NCI-H446 treated with DMSO at 0.1 percent for 48 hours (cell line): ENCODE measurements at places on chromosomes 2 and 18.

- DNase-seq = no peak
Observed at GRCh38 chr2:19099181-19099580, 259.2 kb downstream of the OSR1 start.

- DNase-seq = no peak
Observed at GRCh38 chr2:113791697-113792590, 35.5 kb upstream of the SLC35F5 start.

DNA sequence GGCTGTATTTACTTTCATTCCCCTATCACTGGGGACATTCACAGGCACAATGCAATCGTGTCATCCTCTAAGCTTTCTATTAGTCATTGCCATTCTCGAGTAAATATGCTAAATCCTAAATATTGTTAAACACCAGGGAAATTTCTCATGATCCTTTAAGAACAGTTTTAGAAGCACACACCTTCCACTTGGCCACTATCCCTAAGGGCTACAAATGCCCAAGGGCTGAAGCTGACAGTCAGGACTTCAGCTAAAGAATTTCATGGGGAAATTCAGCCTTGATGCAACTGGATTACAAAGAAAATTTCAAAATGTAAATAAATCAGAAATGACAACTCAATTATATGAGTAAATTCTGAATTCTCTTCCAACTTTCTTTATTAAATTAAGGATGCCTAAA, 163.1 kb upstream of the PID1 start:
- no peak for DNase-seq

DNA sequence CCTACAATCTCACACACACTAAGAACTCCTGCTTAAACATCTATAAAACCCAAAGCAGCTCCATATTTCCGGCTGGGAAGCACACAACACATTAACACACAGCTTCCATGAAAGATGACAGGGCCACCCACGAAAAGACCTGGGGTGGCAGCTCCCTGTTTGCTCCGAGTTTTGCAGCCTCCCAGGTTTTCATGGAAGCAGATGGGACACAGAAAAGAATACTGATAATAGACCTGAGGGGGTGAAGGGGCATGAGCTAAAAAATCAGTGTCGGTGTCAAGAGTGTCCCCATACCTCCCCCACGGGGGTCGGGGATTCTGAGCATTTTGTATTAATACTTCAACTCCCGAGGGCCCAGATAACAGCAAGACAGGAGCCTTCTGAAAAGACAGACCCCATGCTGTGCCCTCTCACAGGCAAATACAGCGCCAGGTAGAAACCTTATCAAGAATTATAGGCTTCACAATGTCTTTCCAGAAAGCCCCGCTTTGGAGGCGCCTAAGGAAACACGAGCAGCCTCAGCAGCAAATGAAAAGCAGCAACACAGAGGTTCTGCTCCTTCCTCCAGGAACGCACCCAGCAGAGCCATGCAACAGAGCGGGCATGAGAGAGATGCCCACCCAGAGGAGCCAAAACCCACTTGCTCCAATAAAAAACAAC, 50.5 kb downstream of the ZNF516 start:
- DNase-seq = no peak

GRCh38 chr18:13912601-13913000, 2.7 kb downstream of the MC2R start:
- DNase-seq = no peak

GRCh38 chr2:178197791-178198190, 3.5 kb downstream of the OSBPL6 start:
- DNase-seq = no peak

- DNase-seq = no peak
Observed at GRCh38 chr2:238139196-238140039, 950 bp downstream of the KLHL30 start.

GRCh38 chr2:115624332-115624731, 1181.9 kb downstream of the DPP10 start:
- no peak for DNase-seq

GRCh38 chr2:67638146-67638545, 241.0 kb downstream of the ETAA1 start:
- DNase-seq = no peak

- no peak for DNase-seq
Observed at GRCh38 chr2:176984987-176985386, 227.6 kb upstream of the HNRNPA3 start.

DNA sequence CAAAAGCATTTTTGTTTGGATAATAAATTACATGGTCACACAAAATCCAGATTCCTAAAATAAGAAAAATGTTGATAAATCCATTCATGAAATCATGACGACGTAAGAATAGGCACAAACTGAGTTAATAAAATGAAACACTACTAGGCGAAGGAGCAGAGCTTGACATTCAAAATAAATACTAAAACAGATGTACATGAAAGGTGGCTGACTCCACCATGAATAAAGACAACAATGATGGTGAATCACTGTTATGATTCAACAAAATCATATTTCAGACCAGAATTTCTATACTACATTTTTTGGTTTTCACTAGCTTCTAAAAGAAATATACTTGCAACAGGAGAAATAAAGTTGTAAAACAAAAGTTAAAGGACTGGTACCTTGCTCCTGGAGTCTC, 122.0 kb upstream of the RNU4ATAC start:
- DNase-seq = no peak

DNA sequence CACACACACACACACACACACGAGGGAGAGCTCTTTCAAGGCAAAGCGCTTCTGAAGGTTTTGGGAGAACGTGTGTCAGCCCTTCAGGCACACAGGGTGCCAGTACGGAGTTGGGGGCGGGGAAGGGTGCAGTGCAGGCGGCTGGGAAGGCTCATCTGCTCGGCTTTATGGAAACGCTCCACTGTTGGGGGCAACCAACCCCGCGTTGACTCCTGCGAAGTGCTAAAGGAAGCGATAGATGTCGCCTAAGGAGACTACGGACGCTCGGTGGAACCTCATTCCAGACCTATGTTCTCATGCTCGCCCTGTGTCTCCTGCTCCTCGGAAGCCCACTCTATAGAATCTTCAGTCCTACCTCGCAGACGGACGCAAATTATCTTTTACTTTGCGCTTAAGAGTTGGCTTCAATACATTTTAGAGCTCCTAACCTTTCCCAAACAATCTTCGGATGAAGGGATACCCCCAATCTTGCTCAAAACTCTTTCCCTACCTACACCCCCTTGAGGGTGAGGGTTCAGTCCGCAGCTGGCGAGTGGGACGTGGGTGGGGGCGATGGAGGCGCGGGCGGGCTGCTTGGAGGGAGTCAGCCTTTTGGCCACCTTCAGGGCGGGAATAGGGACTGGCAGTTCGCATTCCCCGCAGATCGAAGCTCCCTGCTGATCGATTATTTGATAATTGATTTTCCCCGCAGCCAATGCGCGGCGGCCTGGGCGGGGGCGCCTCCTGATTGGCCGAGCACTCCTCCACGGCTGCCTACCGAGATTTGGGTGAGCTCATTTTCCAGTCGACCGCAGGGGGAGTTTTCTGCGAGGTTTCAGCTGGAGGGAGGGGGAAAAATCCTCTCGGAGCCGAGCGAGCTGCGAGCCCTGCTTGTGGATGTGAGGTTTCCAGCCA, 1.9 kb upstream of the MEIS1 start:
- DNase-seq = peak; percentile 88

DNA sequence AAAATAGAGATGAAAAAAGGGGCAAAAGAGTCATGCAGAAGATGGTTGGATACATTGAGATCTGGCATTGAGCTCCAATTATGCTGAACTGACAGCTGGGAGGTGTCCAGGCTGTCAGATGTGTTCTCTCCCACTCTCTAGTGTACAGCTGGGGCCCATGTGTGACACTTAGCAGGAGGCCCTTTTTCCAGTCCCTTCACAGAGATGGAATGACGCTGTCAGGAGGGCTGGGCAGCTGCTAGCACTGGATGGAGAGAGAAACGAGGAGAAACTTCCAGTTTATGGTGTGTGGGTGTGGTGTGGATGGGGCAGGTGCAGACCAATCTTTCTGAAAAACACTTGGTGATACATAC, 437.7 kb upstream of the HS6ST1 start:
- DNase-seq = no peak

DNA sequence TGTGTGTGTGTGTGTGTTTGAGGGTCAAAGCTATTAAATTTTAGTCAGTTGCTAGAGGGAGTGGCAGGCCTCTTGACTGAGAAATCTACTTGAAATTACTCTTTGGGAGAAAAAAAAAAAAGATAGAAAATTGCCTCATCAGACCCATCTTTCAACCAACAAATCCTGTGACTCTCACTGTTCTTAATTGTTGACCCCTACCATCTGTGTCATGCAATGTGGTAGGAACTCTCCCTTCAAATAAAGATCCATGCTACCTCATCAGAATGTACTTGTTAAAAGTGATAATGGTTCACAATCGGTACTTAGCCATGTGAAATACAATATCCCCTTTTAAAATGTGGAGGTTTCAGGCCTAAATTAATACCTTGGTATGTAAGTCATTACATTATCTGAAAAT, 670.8 kb upstream of the FANCL start:
- no peak for DNase-seq

DNA sequence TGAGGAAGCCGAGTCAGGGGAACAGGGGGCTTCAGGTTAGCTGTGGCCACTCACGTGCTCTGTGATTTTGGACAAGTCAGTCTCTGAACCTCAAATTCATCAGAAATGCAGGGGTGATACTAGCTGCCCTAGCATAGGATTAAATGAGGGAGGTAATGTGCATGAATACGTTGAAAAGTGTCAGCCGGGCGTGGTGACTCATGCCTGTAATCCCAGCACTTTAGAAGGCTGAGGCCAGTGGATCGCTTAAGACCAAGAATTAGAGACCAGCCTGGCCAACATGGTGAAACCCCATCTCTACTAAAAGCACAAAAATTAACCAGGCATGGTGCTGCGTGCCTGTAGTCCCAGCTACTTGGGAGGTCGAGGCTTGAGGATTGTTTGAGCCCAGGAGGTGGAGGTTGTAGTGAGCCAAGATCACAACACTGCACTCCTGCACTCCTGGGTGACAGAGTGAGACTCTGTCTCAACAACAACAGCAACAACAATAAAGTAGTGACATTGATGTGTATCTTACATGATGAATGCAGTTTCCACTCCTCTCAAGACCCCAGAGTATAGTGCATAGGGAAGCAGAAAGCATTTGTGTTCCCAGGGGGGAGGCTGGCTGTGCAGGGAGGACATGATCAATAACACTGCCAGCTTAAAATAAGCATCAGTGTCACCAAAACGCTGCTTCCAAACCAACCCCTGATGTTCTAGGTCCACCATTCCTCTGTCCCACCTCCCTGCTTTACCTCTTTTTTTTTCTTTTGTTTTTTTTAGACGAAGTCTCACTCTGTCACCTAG, 68.8 kb downstream of the HNRNPLL start:
- DNase-seq = no peak

DNA sequence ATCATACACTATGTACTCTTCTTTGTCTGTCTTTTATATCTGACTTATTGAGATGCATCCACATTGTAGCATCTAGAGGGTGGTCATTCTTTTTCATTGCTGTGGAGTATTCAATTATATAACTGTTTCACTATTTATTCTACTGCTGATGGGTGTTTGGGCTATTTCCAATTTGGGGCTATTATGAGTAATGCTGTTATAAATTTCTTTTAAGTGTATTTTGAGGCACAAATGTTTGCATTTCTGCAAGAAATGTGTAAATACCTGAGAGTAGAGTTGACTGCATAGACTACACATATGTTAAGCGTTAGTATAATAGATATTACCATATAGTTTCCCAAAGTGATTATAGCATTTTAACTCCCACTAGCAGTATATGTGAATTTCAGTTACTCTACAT, 26.9 kb upstream of the PPP1R1C start:
- DNase-seq = no peak

GRCh38 chr2:16644221-16644925, 21.3 kb downstream of the CYRIA start:
- DNase-seq = no peak

- no peak for DNase-seq
Observed at GRCh38 chr2:9230881-9231280, 24.3 kb downstream of the ASAP2 start.

DNA sequence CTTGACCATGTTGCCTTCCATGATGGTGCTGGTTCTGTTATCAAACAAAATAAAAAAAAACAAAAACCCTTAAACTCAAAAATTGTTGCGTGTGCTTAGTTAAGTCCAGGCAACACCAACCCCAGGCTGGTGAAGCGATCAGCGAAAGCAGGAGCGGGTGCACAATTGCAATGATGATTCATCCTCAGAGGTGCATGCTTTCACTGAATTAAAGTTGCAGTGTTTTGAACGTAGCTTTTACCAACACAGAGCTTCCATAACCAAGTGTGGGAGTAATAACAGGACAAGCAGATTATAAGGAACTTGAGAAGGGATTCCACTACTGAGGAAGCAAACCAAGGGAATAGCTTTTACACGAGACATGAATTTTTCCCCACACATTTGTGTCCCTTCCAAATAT, 39.7 kb upstream of the RAPH1 start:
- no peak for DNase-seq

GRCh38 chr2:18506883-18507509, 53.5 kb downstream of the RDH14 start:
- no peak for DNase-seq

- DNase-seq = no peak
Observed at GRCh38 chr2:33320573-33320972, 155.9 kb upstream of the RASGRP3 start.

DNA sequence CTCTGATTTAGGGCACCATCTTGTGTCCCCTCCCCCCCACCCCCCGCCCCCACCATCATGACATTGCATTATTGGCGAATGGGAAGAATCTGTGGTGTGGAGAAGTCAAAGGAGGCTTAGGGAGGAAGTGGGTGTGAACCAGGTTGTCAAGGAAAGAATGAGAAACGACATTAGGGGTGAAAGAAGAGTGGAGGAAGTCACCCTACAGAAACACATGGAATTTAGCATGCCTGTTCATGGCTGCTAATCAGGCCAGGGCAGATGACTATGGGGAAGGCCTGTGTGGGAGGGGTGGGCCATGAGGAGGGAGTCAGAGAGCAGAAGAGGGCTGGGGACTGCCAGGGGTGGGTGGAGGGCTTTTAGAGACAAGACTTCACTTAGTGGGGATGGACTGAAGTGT, 81.6 kb downstream of the AOX1 start:
- DNase-seq = no peak

DNA sequence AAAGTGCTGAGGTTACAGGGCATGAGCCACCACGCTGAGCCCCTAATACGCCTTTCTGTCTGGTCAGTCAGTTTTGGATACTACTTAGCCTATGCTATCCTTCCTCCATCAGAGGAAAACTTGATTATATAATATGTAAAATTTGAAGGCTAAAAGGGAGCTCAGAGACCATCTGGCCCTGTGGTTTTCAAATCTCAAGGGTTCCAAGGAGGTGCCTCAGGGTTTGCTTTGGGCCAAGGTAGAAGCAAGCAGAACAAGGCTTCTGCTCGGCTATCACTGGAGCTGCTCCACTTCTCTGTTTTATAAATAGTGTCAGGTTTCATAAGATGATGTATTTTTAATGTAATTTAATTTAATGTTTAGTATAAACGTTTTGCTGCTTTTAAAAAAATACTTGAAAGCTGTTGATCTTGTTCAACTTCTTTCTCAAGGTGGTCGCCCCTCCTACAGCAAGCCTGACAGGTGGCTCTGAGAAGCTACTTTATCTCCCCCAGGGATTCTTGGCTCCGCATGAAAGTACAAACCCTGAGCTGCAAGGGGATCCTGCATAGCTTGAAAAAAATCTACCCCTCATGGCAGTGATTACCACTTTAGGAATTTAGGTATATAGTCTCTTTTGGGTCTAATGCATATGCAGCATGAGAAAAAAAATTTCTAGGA, 290.3 kb downstream of the CNTNAP5 start:
- no peak for DNase-seq
